CD4-positive, CD25-positive, alpha-beta regulatory T cell (primary cell): ENCODE measurements at places on chromosomes 3 and 15. TPM values are rescaled to one million over a fixed set of nuclear protein-coding genes. Genes with fewer than 3 reads are reported as not detected.

The CCR9 gene
- not detected for total RNA-seq

The SHF gene
- total RNA-seq = 3.3 TPM

The CLDN18 gene
- not detected for total RNA-seq

The CYP1A1 gene
- not detected for total RNA-seq

The TM4SF4 gene
- not detected for total RNA-seq

- H3K27ac ChIP-seq = no peak overlapping the region
- H3K4me1 ChIP-seq = no peaks in the 10 kb centered on the region
- H3K36me3 ChIP-seq = no peaks in the 10 kb centered on the region
- DNase-seq = peak; percentile 4
These were observed 165.0 kb downstream of the ABHD5 start for GRCh38 chr3:43855674-43856299.

DNA sequence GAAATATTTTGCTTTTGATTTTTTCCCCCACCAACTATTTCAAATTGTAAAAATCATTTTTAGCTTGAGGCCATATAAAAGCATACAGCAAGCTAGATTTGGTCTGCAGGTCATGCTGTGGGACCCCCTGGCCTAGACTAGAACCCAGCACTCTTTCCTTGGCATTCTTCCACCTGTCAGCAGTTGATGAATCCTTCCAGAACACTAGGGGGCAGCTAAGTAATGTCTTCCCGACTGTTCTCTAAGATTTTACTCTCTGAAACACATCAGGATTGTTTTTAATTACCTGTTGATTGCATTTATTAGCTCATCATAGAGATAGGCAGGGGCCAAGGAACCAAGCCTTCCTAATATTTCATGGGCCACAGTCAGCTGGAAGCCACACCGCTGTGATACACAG is 174.5 kb downstream of the CACNA1D start:
- no peaks in the 10 kb centered on the region for H3K4me1 ChIP-seq
- H3K27ac ChIP-seq = no peak overlapping the region
- no peak for DNase-seq
- peaks cover 4% of the 10 kb centered on the region for H3K27me3 ChIP-seq
- no peak overlapping the region for H3K4me3 ChIP-seq
- no peaks in the 10 kb centered on the region for H3K36me3 ChIP-seq

DNA sequence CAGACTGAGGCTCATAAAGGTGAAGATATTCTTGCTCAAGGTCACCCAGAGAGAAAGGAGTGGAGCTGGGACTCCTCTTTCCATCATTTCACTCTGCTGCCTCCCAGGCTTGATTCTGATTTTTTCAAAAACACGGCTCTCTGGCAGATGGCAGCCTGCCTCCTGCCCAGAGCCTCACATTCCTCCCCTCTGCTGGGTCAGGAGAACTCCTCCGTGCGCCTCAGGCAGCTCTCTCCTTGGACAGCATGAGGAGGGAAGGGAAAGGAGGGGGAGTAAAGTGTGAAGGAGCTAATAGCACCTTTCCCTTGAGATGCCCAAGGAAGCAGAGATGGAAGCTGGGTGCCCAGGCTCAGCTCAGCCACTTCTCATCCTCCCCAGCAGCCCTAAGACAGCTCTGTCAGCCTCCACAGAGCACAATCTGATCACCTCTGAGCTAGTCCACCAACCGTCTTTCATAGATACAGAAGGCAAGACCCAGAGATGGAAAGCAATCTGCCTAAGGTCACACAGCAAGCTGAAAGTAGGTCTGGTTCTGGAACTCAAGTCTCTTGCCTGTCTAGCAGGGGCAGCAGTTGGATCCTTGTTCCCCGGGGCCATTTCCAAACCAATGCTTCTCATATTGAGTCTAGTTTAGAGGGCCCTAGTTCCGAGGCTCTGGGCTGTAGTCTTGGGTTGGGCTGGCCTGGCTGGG is 3.5 kb downstream of the RLBP1 start:
- no peak overlapping the region for H3K27ac ChIP-seq
- no peaks in the 10 kb centered on the region for H3K36me3 ChIP-seq
- H3K27me3 ChIP-seq = no peaks in the 10 kb centered on the region
- H3K4me3 ChIP-seq = no peak overlapping the region
- H3K4me1 ChIP-seq = no peaks in the 10 kb centered on the region
- DNase-seq = no peak

GRCh38 chr15:23910030-23910429 is 222.9 kb upstream of the NDN start:
- H3K27me3 ChIP-seq = no peaks in the 10 kb centered on the region
- no peaks in the 10 kb centered on the region for H3K36me3 ChIP-seq
- no peak overlapping the region for H3K4me3 ChIP-seq
- DNase-seq = no peak

GRCh38 chr15:91476861-91477260 is 376.6 kb upstream of the SLCO3A1 start:
- DNase-seq = no peak
- H3K4me3 ChIP-seq = no peak overlapping the region
- no peaks in the 10 kb centered on the region for H3K27me3 ChIP-seq
- no peaks in the 10 kb centered on the region for H3K36me3 ChIP-seq
- no peak overlapping the region for H3K27ac ChIP-seq
- peaks cover 35% of the 10 kb centered on the region for H3K4me1 ChIP-seq

DNA sequence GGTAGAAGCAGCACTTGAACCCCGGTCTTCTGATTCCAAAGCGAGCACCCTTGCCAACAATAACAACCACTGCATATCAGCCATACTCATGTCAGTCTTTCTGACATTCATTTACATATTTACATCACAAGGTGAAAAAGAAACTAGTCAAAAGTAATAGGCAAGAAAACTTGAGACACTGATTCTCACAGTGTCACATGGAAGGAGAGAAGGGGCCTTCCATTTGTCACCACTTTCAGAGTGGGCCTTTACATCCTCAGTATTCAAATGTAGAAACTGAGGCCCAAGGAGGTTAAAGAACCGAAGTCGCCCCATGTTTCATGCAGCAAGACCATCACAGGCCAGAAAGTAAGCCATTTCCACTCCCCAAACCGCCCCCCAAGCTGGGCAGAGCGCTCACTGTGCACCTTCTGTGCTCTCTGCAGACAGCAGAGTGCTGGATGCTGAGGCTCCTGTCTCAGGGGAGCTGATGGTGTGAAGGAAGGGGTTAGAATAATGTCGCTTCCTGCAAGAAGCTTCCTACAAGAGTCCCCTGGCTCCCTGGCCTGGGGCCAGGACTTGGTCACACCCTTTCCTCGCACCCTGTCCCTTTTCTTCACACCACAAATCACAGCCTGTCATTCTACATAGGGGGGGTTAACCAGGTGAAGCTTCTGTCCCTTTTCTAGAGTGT is 260.1 kb downstream of the UACA start:
- H3K36me3 ChIP-seq = no peaks in the 10 kb centered on the region
- DNase-seq = no peak
- H3K27ac ChIP-seq = no peak overlapping the region
- no peaks in the 10 kb centered on the region for H3K27me3 ChIP-seq
- H3K4me3 ChIP-seq = no peak overlapping the region

DNA sequence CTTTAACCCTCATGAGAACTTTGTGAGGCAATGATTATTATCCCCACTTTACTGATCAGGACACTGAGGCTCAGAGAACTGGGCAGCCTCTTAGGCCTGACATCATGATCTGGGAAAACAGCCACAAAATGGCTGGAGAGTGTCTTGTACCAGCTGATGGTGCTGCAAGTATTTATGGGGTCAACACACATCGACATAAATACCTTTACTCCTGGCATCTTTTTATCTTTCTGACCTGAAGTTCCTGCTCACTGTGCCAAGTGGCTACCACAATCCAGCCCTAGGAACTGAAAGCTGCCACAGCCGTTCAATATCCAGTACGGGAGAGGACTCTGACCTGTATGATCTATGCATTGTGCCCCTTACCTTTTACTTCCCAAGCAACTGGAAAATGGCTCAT is 29.2 kb upstream of the MUC13 start:
- no peaks in the 10 kb centered on the region for H3K27me3 ChIP-seq
- no peak overlapping the region for H3K4me3 ChIP-seq
- no peaks in the 10 kb centered on the region for H3K36me3 ChIP-seq
- no peak overlapping the region for H3K27ac ChIP-seq
- DNase-seq = no peak

GRCh38 chr3:47421741-47422649 is 41.2 kb downstream of the PTPN23 start:
- no peak for DNase-seq
- H3K4me3 ChIP-seq = no peak overlapping the region
- peaks cover 36% of the 10 kb centered on the region for H3K36me3 ChIP-seq
- peaks cover 12% of the 10 kb centered on the region for H3K4me1 ChIP-seq
- peak overlapping the region; percentile 80 for H3K27ac ChIP-seq

DNA sequence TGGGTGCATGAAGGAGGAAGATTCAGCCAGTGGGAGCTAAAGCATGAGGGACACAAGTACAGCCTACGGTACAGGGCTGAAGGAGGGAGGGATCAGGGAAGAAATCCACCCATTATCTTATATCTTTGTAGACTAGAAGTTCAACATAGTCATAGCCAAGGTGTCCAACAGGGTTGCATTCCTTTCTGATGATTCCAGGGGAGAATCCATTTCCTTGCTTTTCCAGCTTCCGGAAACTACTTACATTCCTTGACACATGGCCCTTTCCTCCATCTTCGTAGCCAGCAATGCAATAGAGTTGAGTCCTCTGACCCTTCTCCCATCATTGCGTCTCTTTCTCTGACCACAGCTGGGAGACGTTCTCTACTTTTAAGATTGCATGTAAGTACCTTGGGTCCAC is 471.0 kb upstream of the SEMA6D start:
- H3K27ac ChIP-seq = no peak overlapping the region
- H3K27me3 ChIP-seq = no peaks in the 10 kb centered on the region
- DNase-seq = no peak
- H3K4me3 ChIP-seq = no peak overlapping the region
- no peaks in the 10 kb centered on the region for H3K36me3 ChIP-seq

DNA sequence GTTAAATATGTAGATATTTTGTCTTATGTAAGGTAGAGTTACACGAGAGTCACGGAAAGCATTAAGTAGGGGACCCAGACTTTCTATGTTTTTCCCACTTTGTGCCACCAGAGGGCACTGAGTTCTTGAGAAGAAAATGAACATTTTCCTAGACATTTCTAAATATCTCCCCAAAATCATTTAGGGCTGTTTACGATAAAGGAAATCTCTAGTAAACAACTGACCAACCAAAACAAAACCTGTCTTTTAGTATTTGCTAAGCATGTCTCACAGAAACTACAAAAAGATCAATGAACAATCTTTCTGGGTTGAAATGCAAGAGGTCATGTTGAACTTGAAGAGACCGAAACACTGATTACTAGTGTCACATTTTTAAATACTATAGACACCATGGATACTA is 16.1 kb downstream of the POU1F1 start:
- no peak overlapping the region for H3K4me3 ChIP-seq
- no peaks in the 10 kb centered on the region for H3K4me1 ChIP-seq
- H3K27ac ChIP-seq = no peak overlapping the region
- peak; percentile 71 for DNase-seq

- H3K36me3 ChIP-seq = no peaks in the 10 kb centered on the region
- H3K4me1 ChIP-seq = peaks cover 16% of the 10 kb centered on the region
- peak overlapping the region; percentile 79 for H3K4me3 ChIP-seq
These were observed 337.3 kb upstream of the CBLB start for GRCh38 chr3:106206146-106206545.

DNA sequence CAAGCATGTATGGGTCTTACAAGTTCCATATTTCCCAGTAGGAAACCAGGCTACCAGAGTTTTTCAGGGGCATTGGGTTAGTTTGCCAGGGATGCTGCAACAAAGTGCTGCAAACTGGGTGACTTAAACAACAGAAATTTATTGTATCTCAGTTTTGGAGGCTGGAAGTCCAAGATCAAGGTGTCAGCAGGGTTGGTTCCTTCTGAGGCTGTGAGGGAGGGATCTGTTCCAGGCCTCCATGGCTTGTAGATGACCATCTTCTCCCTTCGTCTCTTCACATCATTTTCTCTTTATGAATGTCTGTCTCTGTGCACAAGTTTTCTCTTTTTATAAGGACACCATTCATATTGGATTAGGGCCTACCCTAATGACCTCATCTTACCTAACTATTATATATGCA is 114.7 kb downstream of the LRRC28 start:
- no peaks in the 10 kb centered on the region for H3K4me1 ChIP-seq
- H3K27ac ChIP-seq = no peak overlapping the region
- H3K27me3 ChIP-seq = no peaks in the 10 kb centered on the region
- H3K4me3 ChIP-seq = no peak overlapping the region
- H3K36me3 ChIP-seq = peaks cover 18% of the 10 kb centered on the region

DNA sequence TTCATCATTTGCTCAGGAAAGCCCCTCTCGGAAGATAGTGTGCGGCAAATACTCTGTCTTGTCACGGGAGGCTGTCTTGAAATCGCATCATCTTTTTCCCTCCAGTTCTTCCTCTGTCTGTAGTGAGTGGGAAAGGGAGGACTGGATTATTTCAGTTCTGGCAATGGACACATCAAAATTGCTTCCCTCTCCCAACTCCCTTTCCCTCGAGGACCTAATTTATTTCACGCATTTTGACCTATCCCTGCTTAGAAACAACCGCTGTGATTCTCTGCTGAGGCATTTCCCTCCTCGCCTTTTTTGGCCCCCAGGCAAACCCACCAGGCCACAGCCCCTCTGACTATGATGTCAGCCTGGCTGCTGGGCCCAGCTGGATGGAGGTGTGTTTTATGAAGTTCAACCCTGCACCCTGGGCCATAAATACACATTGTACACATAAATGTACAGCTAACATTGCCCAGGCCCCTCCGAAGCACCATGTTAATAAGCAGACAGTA is 138.7 kb upstream of the LRTM1 start:
- no peak for DNase-seq
- no peak overlapping the region for H3K27ac ChIP-seq
- no peaks in the 10 kb centered on the region for H3K36me3 ChIP-seq
- no peaks in the 10 kb centered on the region for H3K4me1 ChIP-seq
- H3K4me3 ChIP-seq = no peak overlapping the region
- H3K27me3 ChIP-seq = no peaks in the 10 kb centered on the region

GRCh38 chr15:58064980-58065444 is 499 bp downstream of the ALDH1A2 start:
- DNase-seq = no peak
- H3K27ac ChIP-seq = no peak overlapping the region
- H3K27me3 ChIP-seq = peaks cover 44% of the 10 kb centered on the region
- H3K4me3 ChIP-seq = no peak overlapping the region
- no peaks in the 10 kb centered on the region for H3K36me3 ChIP-seq
- H3K4me1 ChIP-seq = peaks cover 14% of the 10 kb centered on the region

DNA sequence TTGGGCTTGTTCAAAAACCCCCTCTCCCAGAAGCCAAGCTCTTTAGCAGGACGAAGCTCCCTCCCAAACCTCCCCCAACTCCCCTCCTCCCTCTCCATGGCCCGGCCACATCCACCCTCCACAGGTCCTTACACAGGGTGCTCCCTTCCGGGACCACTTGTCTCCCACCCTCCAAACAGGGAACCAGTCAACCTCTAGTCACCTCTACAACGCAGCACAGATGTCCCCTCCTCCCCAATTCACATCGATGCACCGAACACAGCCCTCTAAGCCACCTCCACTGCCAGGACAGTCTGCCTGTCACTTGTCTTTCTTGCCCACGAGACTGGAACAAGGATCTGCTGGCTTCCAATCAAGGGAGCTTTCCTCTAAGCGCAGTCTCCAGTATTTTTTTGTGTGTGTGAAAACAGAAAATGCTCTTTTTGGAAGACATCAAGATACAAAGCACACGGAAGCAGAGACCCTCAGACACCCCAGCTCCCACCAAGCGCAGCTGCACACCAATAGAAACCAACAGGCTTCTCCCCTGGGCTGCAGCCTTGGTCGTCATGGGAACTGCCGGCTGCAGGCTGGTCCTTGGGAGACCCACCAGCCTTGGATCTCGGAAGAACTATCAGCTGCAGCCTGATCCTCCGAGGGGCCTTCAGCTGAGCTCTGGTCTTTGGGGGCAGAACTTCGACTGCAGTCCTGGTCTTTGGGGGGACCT is 26.5 kb downstream of the IQSEC1 start:
- H3K36me3 ChIP-seq = no peaks in the 10 kb centered on the region
- no peak overlapping the region for H3K4me3 ChIP-seq
- no peak for DNase-seq
